Right ventricle myocardium inferior (tissue), 1 donor: ENCODE measurements at places on chromosomes 4 and X.

- DNase-seq: no peak
These were observed 89.1 kb upstream of the TET2 start for GRCh38 chr4:105057370-105058105.

- no peak for DNase-seq
These were observed 183.1 kb upstream of the LEF1 start for GRCh38 chr4:108351791-108352190.

GRCh38 chr4:187085339-187085738 is 361.7 kb upstream of the FAT1 start:
- DNase-seq: no peak

GRCh38 chr4:166091912-166092510 is 219.0 kb downstream of the TLL1 start:
- DNase-seq: no peak

GRCh38 chrX:153519569-153520286 is 2.3 kb downstream of the ATP2B3 start:
- DNase-seq: no peak

GRCh38 chr4:112425823-112426222 is 90.2 kb downstream of the NEUROG2 start:
- DNase-seq: no peak

GRCh38 chr4:40978548-40978947 is 228.8 kb downstream of the NSUN7 start:
- no peak for DNase-seq
